Dorsolateral prefrontal cortex (tissue), 122 donors: ENCODE measurements at places on chromosomes 1 and 21.
A peak's percentile ranks its signal among the peaks of the same experiment; 100 is the strongest.

- no peak for DNase-seq
Measured at GRCh38 chr1:183164963-183165362, 21.1 kb upstream of the LAMC2 start.

- DNase-seq = no peak
Measured at GRCh38 chr21:37874904-37875780, 41.1 kb downstream of the KCNJ6 start.

- no peak for DNase-seq
Measured at GRCh38 chr21:37877888-37878684, 38.2 kb downstream of the KCNJ6 start.

GRCh38 chr1:159900086-159900680 is at the start of gene CFAP45:
Gene CFAP45 (minus strand): TSS chr1:159900165. CDS start chr1:159900098, 67 bp downstream.
- DNase-seq = no peak

DNA sequence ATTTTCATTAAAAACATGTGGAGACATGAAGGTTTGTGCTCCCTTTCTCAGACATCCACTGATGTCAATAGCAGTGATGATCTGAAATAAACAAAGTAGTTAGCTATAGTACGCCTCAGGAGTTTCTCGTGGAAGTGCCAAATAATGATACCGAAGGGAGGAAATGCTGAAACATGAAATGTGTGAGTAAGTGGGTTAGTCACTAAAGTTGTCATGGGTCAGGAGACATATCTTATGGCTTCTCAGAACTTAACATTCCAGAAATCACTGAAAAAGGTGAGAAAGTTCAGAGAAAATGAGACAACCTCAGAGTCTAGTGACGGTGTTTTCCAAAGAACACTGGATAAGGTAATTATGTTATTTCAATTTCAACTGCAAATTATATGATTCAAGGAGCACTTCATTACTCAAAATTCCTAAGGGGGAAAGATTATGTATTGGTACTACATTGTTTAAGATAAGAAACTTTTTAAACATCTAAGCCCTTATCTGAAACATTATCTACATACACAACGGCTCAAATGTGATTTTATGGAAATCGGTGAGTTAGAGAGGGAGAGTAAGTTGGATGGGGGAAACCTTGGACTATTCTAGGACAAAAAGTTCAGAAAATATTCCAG is 20.6 kb downstream of the NIBAN1 start:
- no peak for DNase-seq

DNA sequence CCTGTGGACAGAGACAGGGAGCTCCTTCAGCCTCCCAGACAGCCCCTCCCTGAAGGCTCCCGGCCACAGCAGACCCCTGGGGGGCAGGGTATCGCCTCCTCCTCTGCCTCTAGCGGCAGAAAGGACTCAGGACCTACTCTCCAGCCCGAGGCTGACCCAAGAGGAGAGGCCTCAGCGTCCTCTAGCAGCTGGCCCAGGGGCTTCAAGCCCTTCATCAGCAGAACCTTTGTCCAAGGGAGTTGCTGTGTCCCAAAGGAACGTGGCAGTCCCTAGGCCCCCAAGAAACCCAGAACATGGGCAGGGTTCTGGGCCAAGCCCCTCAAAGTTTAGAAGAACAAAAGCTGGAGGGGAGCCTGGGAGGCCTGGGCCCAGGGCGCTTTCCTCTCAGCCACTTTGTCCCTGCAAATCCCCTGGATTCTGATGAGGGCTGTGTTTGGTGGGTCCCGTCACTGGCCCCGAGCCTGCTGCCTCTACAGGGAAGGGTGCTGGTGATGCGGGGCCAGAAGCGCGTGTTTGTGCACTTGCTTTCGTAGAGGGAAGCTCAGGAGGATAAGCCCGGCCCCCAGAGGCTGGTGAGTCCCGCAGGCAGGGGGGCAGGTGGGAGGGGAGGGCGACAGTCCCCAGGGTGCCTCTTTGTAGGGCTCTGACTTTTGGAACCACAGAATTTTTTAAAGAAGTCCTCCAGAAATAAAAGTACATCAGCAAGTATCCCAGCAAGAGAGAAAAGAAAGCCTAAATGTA is 13.3 kb downstream of the ITGB2 start:
- no peak for DNase-seq

- DNase-seq = peak; percentile 23
Measured at GRCh38 chr1:220680085-220680687, 10.0 kb upstream of the C1orf115 start.

GRCh38 chr1:107532318-107532717 is 391.5 kb downstream of the NTNG1 start:
- no peak for DNase-seq

DNA sequence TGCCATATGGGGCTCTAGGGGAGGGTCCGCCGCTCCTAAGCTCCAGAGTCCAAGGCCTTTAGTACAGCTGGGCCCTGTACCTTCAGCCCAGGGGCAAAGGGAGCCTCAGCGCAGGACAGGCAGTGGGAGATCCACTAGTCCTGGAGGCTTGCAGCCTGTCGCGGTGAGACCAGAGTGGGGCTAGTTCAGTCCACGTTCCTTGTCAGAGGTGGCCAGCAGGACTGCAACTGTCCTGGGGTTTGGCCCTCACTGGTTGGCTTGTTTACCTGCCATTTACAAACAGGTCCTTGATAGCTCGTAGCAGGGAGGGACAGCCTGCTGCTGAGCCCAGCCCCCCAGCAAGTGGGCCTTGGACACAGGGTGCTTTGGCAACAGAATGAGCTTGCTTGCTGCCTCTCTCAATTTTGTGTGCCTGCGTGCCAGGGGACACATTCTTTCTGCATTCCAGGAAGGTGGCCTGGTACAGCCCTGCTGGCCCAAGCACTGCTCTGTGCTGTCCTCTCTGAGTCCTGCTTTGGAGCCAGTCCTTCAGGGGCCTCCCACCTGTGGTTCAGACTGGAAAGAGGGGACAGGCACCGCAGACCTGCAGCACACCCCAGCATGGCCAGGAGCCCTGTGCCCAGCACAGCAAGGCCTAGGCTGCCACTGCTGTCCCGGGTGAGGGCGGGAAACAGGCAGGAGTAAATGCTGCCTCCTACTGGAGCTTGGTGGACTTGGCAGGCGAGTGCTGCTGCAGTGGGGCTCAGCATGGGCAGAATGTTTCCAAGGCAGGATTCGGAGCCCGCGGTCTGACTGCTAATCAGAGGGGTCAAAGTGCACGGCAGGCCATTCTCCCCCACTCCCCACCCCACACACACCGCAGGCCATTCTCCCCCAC is 15.2 kb downstream of the H6PD start:
- DNase-seq = no peak

GRCh38 chr1:27360159-27361043 is 6.4 kb downstream of the MAP3K6 start:
- no peak for DNase-seq

- DNase-seq = peak; percentile 57
Measured at GRCh38 chr21:26967062-26967913, at the start of gene ADAMTS5. Gene ADAMTS5 (minus strand): TSS chr21:26967088. CDS start chr21:26966391, 697 bp downstream.

GRCh38 chr1:105934806-105935205 is 1121.7 kb upstream of the PRMT6 start:
- no peak for DNase-seq

DNA sequence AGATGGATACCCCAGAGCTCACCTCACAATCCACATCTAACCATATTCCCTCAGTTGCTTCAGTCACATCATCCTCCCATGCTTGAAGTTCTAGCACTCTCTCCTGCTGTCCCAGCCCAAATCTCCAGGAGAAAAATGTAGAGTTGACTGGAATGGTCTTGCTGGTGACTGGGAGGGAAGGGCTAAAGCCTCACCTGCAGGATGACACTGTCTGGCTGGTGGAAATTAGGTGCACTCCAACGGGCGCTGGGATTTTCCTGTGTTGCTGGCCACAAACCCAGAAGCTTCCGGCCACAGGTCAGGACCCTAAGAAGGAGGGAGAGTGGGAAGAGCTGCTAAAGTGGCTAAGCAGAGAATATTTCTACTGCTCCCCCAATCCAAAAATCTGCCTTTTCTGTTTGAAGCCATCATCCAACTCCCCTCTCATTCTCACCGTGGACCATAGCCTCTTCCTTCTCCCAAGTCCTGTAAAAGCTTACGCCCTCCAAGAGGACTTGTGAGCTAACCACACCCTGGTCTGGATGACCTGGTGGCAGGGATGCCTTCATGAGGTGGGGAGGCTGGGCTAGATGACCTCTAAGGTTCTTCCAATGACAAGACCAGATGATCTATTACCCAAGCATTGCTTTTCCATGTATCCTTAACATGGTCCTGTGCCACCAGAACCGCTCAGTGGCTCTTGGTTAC is 37.5 kb upstream of the PPP1R15B start:
- no peak for DNase-seq

DNA sequence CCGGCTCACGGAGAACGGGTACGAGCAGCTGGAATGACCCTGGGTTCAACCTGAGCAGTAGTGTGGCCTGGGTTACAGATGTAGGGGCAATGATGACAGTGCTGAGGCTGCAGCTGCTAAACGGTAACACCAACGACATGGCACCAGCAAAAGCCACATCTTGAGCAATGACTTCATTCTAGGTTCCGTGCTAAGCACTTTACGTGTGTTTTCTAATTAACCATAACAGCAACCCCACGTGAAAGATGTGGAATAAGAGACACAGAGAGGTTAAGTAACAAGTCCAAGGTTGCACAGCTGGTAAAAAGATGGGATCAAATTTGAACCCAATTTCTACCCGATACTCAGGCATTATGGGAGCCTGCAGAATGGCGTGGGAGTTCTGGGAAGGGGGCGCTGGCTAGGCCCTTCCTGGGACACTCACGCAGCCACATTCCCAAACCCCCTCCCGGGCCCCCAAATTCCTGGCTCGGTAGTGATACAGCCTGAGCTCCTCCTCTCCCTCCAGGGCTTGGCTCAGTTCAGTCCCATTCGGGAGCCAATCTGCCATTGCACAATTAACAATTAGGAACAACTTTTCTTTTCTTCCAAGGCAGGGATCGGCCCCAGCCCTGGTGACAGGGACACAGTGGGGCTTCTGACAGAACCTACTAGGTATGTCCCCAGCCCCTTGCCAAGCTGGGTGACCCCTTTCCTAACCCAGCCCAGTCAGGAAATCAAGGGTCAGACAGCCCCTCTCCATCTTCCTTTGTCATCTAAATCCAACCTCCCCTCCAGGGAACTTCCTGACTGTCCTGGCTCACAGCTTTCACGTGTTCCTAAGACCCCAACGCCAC is 23.8 kb upstream of the ECE1 start:
- no peak for DNase-seq

- no peak for DNase-seq
Measured at GRCh38 chr21:36613059-36613458, 85.9 kb upstream of the SIM2 start.

DNA sequence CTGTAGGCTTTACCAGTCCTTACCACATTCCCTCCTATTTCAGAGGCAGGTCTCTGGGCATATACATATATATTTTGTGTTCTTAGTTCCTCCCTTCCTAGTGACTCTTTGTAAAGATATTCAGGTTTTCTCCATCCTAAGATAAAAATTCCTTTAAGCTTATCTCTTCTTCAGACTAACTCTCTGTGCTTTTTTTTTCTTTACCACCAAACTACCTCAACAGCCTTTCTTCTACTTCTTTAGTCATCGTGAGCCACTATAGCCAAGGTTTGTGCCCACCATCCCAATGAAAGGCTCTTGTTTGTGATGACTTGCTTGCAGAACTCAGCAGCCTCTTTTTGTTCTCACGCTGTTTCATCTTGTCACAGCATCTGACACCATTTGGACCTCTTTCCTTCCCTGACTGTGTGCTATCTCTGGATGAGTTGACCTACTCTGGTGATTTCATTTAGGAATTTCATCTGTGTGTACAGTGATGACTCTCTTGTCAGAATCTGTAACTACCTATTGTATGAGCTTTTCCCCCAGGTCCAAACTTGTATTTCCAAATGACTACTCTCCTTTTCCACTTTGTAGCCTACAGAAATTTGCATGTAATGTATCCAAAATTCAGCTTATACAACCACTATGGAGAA is 59.0 kb upstream of the MACF1 start:
- no peak for DNase-seq

DNA sequence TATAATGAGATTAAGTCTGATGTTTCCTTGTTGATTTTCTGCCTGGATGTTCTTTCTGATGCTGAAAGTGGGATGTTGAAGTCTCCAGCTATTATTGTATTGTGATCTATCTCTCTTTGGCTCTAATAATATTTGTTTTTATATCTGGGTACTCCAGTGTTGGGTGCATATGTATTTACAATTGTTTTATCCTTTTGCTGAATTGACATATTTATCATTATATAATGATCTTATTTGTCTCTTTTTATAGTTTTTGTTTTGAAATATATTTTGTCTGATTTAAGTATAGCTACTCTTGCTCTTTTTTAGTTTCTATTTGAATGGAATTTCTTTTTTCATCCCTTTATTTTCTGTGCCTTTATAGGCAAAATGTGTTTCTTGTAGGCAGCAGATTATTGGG is 522.2 kb upstream of the NEGR1 start:
- no peak for DNase-seq

GRCh38 chr1:157725221-157725577 is 24.6 kb upstream of the FCRL3 start:
- DNase-seq = no peak

- no peak for DNase-seq
Measured at GRCh38 chr1:117933769-117934168, 4.2 kb downstream of the WDR3 start.

DNA sequence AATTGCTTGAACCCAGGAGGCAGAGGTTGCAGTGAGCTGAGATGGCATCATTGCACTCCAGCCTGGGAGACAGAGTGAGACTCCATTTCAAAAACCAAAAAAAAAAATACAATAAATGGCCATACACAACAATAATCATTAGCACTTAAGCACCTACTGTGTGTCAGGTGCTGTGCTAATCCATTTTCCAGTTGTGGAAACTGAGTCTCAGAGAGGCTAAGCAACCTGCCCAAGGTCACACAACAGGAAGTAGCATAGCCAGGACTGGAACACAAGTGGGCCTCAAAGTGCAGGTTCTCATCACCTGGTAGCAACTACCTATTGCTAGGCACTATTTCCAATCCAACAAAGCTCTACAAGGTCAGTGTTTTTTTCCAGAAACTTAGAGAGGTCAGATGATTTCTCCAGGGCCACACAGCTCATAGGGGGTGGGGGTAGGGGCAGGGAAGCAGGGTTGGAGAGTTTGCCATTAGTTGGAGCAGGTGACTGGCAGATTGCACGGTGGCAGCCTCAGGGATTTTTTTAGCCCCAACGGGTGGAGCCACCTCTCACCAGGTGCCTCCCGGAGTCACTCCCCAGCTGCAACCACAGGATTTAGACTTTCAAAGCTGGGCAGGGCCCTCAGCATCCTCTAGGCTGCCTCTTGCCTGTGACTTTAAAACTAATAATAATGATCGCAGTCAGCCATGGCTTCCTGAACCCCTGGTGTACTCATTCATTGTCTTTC is 52.5 kb upstream of the ID3 start:
- DNase-seq = no peak

GRCh38 chr1:154998201-154998780 is 4.3 kb upstream of the ZBTB7B start:
- DNase-seq = no peak

GRCh38 chr1:64654519-64655341 is 90.1 kb upstream of the RAVER2 start:
- no peak for DNase-seq

GRCh38 chr1:119724611-119725218 is 13.0 kb downstream of the PHGDH start:
- DNase-seq = no peak
